ENCODE measurements at places on chromosomes 1 and 21.

DNA sequence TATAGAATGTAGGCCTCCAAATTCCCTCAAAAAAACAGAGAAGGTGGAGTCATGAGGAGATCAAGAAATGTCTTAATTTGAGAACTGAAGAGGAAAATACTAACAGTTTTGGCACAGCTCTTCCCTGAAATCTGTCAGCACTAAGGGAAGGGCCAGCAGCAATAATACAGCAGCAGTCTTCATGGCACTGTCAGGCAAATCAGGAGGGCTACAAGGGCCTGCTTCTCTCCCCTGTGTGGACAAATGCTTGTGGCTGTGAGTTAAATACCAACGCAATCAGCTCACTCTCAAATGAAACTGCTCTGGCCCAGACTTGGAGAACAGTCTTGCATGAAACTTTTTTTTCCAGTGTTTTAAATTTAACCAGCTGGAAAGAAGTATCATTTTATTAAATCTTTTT lies 20.5 kb upstream of the CNN3 start:
- no peak for DNase-seq

DNA sequence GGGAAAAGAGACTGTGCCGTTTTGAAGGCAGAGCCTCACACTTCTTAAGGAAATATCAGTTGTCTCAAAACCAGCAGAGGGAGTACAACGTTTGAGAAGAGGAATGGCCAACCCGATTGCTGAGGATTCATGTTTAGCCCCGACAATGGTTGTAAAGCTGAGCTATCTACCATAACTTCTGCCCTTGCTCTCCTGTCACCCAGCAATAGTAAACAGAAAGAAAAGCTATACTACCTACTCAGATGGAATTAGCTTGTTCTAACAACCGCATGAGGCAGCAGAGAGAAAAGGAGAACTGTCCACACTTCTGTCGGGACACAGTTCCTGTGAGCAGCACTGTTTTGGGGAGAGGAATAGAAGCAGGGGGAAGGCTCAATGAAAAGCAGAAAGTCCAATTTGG lies 91.2 kb downstream of the SLC45A1 start:
- peak; percentile 31 for DNase-seq

- no peak for DNase-seq
These were observed 133.4 kb downstream of the SYT2 start for GRCh38 chr1:202576816-202577215.

- DNase-seq = no peak
These were observed 25.9 kb upstream of the EPS8L3 start for GRCh38 chr1:109789551-109790180.

DNA sequence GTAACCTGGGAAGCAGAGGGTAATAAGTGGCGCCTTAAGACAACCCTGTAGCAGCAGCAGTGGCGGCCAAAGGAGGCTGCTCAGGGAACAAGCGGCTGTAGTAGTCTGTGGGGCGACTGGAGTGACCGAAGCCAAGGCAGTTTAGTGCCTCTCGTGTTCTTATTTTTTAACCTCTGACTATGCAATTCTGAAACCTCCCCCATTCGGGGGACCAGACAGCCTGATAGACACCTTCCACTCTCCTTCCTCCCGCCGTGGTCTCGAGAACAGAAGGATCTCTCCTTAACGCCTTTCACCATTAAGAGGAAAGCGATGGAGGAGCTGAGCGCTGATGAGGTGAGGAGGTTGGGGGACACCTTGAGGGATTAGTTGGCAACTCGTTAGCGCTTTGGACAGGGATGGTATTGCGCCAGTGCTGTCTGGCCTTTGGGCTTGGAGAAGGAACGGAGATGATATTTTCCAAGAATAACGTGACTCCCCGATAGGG lies 644 bp downstream of the UBE4B start:
- DNase-seq = peak; percentile 9

DNA sequence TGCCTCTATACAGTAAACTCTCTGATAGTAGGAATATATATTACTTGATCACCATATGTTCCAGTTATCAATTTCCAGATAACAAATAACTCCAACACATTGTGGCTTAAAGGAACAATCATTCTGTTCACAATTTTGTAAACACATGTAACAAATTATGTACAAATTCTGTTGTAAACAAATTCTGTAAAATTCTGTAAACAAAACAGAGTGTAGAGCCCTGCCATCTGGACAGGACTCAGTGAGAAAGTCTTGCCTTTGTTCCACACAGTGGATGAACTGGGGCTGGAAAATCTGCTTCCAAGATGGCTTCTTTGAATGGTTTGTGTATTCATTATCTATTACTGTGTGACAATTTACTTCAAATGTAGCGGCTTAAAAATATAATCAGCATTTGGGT lies 69.0 kb upstream of the LRRC7 start:
- no peak for DNase-seq

GRCh38 chr1:221166559-221167318 lies 287.5 kb downstream of the HLX start:
- DNase-seq = no peak

GRCh38 chr1:18633422-18634155 lies 2.9 kb downstream of the PAX7 start:
- no peak for DNase-seq

DNA sequence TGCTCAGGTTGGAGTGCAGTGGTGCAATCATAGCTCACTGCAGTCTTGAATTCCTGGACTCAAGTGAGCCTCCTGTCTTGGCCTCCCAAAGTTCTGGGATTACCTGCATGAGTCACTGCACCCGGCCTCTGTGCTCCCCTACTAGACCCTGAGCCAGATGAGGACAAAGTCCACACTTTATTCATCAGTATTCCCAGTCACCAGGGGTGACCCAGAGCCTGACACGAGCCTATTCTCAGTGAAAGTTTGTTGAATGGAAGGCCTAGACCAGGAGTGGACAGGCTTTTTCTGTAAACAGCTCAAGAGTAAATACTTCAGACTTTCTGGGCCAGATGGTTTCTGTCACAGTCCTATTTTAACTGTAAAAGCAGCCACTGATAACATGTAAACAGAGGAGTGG lies 68.2 kb downstream of the MAB21L3 start:
- DNase-seq = no peak

All from MG63 (cell line).